ENCODE measurements at places on chromosomes 7 and 10. TPM values are rescaled to one million over a fixed set of nuclear protein-coding genes. Genes with fewer than 3 reads are reported as not detected.

GRCh38 chr10:49404321-49404878 is 8.5 kb upstream of the DRGX start:
- H3K27me3 ChIP-seq, result peaks cover 12% of the 10 kb centered on the region
- H3K4me1 ChIP-seq, result peaks cover 5% of the 10 kb centered on the region
- H3K36me3 ChIP-seq, result no peaks in the 10 kb centered on the region
- no peak overlapping the region for H3K27ac ChIP-seq

NXPH1 gene
- total RNA-seq, result not detected

DNA sequence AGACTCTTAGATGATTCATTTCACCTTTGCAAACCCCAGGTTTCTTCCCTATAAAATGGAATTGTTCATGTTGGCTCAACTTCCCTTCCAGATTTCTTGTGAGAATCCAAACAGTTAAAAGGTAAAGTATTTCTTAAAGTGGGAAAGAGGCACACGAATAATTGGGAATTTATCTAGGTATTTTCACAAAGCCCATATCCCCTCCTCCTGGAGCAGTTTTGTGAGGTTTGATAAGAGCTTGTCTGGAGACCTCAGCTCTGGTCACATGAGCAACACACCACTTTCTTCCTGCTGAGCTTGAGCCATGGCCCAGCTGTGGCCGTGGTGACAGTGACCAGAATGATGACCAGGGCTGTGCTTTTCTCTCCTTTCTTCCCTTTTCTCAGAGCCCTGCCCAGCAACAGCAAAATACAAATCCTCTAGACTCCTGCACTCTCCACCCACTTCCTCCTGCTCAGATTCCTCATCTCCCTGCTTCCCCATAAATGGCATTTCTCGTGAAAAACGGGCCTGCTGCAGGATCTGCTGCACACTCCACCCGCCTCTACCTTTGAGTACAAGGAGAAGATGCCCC is 87.7 kb downstream of the PIK3CG start:
- H3K4me1 ChIP-seq, result no peaks in the 10 kb centered on the region
- H3K27ac ChIP-seq, result no peak overlapping the region
- no peak for DNase-seq
- H3K36me3 ChIP-seq, result no peaks in the 10 kb centered on the region
- no peak overlapping the region for H3K4me3 ChIP-seq

DNA sequence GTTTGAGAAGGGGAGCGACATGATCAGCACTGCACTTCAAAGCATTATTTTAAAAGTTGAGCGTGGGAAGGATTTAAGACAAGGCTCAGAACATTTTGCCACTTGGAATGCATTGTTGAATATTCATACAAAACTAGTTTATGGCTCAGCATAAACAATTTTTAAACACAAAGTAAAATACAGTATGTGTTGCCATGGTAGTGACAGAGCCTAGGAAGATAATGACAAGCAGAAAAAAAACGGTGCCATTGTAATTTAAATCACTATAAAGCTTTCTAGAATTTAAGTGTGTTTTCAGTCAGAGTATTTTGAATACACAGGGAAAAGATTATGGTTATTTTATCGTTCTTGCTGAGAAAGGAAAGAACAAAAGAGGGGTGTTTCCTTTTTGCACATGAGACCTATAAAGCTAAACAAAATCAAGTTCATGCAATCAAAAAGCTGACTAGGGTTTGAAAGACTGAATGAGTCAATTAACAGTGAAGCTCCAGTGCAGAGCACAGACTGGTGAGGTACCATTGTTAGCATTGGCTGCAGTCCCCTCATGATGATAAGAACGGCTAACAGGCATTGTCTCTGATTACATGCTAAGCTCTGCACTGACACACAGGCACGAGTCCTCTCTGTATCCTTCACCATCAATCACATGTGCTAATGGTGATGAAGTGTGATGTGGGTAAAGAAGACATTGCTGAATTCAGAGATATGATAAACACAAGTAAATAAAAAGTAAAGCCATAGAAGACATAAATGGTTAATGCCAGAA is 181.9 kb upstream of the VSTM2A start:
- H3K27me3 ChIP-seq, result no peaks in the 10 kb centered on the region

DNA sequence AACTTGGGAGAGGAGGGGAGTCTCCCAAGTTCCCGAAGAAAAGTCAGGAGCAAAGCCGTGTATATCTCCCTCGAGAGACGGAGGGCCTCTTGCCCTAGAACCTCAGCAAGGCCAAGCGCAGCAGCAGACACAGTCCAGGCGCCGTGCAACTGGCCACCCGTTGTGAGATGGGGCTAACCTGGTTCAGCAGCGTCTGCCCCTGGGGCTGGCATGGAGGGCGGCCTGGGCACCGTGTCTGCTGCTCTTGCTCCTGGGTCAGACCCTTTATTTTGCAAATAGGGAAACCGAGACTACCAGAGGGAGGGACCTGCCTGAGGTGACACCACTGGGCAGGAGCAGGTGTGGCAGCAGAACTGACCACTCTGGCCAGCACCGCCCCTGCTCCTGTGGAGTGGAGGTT is 13.4 kb downstream of the ATP5MF start:
- no peak for DNase-seq
- no peaks in the 10 kb centered on the region for H3K4me1 ChIP-seq
- no peak overlapping the region for H3K4me3 ChIP-seq
- no peak overlapping the region for H3K27ac ChIP-seq

- no peak for DNase-seq
- no peaks in the 10 kb centered on the region for H3K36me3 ChIP-seq
- H3K27ac ChIP-seq, result no peak overlapping the region
- H3K27me3 ChIP-seq, result peaks cover 17% of the 10 kb centered on the region
- H3K4me1 ChIP-seq, result peaks cover 19% of the 10 kb centered on the region
- no peak overlapping the region for H3K4me3 ChIP-seq
These were observed 23.0 kb downstream of the ABLIM1 start for GRCh38 chr10:114635101-114635500.

- H3K27ac ChIP-seq, result no peak overlapping the region
- no peak for DNase-seq
- no peaks in the 10 kb centered on the region for H3K36me3 ChIP-seq
- no peaks in the 10 kb centered on the region for H3K4me1 ChIP-seq
These were observed 369.5 kb downstream of the IPMK start for GRCh38 chr10:57898231-57898630.

Measured in natural killer cell (primary cell).